ENCODE measurements at places on chromosomes 13 and 19.

- DNase-seq, result no peak
Observed at GRCh38 chr13:114110091-114110829, 22.2 kb downstream of the RASA3 start.

- no peak for DNase-seq
Observed at GRCh38 chr19:16325161-16325527, 518 bp downstream of the KLF2 start.

GRCh38 chr13:30156826-30157615, 150.3 kb downstream of the KATNAL1 start:
- no peak for DNase-seq

GRCh38 chr19:16896146-16897028, 7.6 kb downstream of the F2RL3 start:
- DNase-seq, result no peak

- DNase-seq, result no peak
Observed at GRCh38 chr13:108437496-108437895, 168.0 kb downstream of the TNFSF13B start.

DNA sequence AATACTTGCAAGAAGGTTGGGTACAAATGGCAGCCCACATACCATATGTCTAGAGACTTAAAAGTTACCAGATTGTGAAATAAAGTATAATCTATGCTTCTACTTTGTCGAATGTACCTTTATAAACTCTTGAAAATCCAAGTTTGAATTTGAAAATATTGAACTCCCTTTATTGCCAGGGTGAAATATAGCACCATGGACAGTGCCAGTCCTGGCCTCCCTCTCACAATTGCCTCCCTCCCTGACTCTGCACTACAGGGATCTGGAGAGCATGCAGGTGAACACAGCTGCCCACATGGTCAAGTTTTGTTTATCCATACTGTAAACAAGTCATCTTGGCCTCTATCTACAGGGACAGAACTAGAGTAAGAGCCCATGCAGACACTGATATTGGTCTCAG, 394.1 kb upstream of the SLITRK6 start:
- no peak for DNase-seq

DNA sequence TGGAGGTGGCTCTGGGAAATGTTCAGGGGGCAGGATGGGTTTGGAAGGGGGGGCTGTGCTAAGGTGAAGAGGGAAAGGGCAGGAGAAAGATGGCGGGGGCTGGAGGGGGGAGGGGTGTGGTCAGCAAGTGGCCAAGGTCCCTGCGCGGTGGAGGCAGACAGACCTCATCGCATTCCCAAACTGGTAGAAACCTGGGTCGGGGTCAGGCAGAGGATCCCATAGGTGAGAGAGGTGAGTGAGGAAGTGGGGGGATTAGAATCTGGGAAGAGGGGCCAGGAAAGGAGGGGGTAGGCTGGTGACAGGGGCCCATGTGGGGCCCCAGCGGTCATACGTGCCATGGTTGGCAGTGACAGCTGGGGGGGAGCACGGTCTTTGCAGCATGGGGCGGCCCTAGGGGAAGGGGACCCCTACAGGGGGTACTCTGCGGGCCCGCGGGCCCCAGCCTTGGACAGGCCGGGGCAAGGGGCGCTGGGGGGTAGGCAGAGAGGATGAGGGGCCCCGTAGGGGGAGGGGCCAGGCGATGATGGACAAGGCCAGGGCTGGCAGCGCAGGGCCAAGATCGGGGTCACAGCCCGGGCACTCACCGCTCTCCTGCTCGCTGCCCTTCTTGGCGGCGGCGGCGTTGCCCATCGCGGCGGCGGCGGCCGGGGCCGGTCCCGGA, 514 bp downstream of the PRKACA start:
- DNase-seq, result no peak

GRCh38 chr19:46014534-46014933, 8.3 kb downstream of the PGLYRP1 start:
- no peak for DNase-seq

DNA sequence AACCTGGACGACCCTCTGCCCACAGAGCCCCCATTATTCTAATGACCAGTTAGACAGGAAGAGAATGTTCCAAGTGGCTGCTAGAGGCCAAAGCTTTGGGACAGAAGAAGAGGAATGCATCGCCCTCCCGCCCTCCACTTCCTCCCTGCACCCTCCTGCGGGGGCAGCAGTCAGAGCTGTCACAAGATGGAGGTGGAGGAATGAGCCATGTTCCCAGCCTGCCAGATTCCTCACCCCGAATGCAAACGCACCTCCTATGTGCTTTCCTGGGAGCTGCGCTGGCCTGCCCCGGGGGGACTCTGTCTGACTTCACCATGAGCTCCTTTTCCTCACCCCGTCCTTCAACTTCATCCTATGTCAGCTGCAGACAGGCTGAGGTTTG, 1.7 kb downstream of the YJEFN3 start:
- DNase-seq, result no peak

DNA sequence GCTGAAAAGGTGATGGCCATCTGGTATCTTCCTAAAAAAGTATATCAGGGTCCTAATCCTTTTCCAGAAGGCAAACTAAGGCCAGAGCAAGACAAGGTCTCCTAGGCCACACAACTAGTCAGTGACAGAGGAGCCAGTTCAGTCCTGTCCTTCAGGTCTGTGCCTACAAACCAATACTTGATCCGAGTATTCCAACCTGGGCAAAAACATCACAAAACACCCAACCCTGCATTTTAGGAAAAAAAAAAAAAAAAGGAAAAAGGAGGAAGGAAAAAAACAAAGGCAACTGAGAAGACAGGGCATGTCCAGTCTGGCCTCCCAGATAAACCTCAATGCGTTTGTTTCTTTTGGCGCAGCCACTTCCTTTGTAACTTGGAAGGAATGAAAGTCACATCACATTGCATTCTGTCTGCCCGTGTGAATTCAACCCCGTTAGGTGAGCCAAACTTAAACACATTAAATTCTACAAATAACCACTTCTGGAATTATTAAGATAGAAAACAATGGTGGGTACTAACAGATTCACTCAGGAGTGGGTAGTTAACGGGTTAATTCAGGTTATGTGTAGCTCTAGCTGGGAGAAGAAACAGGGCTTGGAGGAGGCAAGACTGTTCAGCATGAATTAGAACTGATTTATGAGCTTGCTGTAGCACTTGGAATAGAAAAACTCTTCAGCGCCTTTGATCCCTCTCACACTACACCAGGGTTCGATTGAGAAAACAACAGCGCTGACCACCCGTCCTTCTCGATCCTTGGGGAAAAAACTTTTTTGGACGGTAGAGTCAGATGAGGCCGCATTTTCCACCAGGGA, 43.0 kb upstream of the HNRNPA1L2 start:
- DNase-seq, result no peak

All from D721Med (cell line).